NCI-H2171 treated with DMSO at 0.1 percent for 48 hours (cell line): ENCODE measurements at places on chromosomes 7 and 10.

- no peak for DNase-seq
Measured at GRCh38 chr10:82071231-82071630, 196.2 kb downstream of the NRG3 start.

GRCh38 chr10:90963331-90963730 lies 42.4 kb upstream of the ANKRD1 start:
- no peak for DNase-seq

DNA sequence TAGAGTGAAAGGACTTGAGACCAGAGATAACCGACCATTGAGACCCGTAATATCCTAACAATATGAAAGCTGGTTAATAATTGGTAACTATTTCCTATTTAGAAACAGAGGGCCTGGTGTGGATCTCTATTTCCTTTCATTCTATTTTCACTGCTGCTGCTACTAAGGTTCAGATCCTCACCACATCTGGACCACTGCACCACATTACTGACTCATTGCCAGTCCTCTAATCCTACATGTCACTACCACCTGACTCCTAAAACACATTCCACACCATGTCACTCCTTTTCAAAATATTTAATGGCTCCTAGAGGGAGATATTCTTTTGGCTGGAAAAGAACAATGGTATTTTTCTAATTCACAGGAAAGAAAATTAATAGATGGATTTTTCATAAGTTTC lies 6.4 kb downstream of the USP54 start:
- no peak for DNase-seq

GRCh38 chr7:21580073-21580521 lies 37.3 kb downstream of the DNAH11 start:
- no peak for DNase-seq

GRCh38 chr7:11732207-11732606 lies 99.8 kb downstream of the THSD7A start:
- no peak for DNase-seq

DNA sequence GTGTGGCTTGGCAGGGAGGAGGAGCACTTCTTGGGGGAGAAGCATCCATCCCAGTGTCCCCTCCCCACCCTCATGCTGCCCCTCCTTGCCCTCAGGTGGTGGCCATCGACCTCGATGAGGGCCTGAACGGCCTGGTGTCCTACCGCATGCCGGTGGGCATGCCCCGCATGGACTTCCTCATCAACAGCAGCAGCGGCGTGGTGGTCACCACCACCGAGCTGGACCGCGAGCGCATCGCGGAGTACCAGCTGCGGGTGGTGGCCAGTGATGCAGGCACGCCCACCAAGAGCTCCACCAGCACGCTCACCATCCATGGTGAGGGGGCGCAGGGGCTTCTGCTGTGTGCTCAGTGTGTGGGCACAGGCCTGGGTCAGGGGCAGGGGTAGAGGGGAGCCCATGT lies 14.8 kb downstream of the C10orf105 start:
- no peak for DNase-seq

DNA sequence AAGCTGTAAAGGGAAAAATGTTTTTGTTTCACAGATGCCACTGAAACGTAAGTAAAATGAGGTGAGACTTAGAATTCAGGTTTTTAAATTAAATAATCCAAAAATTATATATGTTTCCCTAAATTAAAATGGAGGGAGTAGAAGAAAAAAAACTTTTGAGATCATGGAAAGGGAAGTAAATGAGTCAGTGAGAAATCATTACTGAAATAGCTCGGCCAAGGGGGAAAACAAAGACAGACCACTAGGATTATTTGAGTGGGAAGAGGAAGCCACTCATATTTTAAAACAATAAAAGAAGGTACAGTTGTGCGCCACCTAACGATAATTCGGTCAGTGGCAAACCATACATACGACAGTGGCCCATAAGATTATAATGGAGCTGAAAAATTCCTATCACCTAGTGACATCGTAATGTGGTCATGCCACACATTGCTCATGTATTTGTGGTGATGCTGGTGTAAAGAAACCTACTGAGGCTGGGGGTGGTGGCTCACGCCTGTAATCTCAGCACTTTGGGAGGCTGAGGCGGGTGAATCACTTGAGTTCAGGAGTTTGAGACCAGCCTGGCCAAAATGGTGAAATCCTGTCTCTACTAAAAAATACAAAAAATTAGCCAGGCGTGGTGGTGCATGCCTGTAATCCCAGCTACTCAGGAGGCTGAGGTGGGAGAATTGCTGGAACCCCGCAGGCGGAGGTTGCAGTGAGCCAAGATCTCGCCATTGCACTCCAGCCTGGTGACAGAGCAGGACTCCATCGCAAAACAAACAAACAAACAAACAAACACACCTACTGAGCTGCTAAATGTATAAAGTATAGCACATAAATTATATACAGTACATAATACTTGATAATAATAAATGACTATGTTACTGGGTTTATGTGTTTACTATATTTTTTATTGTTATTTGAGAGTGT lies 64.7 kb downstream of the MKX start:
- no peak for DNase-seq

DNA sequence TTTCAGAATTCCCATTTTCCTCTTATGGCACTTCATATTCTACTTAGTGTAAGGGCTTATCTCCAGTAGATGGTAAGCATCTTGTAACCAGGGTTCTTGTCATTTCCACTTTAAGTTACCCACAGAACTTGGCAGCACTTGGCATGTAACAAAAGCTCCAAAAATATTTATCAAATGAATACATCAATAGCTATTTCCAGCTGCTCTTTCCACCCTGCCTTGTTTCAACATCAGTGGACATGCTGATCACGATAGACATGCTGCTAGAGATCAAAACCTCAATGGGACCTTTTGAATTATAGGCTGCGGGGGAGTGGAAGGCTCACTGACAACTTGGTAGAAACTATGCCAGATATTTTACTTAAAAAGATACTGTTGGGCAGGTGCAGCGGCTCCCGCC lies 32.9 kb downstream of the HOXA1 start:
- no peak for DNase-seq

DNA sequence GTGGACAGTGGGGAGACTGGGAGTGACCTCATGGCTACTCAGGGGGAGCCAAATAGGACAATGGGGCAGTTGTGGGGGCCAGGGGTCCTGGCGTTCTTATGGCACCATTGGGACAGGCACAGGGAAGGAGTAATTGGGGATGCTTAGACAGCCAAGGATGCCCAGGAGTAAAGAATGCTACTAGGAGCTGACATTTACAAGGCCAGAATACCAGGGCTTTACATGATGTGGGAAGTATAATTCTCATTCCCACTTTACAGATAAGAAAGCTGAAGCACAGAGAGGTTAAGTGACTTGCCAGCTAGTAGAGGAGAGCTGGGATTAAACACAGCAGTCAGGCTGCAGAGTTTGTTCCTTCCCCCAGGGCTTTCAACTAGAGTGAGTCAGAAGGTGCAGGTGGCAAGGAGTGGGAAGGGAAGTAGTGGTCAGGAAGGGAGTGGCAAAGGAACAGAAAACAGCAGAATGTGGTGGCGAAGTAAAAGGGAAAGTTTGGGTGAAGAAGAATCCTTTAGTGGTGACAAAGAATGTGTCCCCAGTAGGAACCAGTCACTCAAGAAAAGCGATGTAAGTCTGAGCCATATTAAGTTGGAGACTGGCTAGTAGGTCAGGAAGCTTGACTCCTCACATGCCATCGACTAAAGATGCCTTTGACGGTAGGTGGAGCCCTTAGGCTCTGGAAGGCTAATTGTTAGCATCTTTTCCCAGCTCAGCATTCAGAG lies 32.8 kb downstream of the CPVL start:
- no peak for DNase-seq

DNA sequence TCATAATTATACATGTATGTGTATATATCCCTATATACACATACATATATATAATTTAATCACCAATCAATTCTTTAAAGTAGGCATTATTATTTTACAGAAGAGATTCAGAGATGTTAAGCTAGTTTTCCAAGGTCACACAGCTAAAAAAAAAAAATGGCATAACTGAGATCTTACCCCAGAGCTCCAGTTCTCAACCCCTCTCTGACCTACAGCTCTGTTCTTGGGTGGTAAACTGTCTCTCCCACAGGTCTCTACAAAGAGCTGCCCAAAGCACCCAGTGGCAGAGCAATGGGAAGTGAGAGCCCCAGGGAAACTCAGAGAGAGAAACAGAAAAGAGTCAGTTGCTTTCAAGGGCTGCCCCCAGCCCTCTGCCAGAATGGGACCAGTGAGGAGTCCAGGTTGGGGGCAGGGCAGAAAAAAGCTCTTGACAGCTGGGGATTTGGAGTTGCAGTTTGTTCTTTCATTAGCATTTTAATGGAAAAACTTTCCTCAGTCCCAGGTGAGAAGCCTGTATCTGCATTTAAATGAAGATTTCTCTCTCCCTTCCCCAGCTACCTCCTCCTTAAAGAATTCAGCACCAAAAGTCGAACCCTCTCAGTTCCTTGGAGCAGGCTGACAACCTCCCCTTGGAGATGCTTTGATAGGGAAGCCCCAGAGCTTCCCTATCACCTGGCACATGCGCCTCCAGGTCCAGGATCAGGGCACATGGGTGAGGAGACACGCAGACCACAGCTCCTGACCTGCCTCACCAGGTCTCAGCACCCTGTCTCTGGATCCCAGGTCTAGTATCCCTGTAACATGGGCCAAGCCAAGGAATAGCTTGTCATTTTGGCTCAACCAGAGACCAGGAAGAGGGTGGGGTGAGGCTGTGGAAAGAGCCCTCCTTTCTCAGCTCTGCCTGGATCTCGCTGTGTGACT lies 388.1 kb downstream of the PLXNA4 start:
- no peak for DNase-seq

DNA sequence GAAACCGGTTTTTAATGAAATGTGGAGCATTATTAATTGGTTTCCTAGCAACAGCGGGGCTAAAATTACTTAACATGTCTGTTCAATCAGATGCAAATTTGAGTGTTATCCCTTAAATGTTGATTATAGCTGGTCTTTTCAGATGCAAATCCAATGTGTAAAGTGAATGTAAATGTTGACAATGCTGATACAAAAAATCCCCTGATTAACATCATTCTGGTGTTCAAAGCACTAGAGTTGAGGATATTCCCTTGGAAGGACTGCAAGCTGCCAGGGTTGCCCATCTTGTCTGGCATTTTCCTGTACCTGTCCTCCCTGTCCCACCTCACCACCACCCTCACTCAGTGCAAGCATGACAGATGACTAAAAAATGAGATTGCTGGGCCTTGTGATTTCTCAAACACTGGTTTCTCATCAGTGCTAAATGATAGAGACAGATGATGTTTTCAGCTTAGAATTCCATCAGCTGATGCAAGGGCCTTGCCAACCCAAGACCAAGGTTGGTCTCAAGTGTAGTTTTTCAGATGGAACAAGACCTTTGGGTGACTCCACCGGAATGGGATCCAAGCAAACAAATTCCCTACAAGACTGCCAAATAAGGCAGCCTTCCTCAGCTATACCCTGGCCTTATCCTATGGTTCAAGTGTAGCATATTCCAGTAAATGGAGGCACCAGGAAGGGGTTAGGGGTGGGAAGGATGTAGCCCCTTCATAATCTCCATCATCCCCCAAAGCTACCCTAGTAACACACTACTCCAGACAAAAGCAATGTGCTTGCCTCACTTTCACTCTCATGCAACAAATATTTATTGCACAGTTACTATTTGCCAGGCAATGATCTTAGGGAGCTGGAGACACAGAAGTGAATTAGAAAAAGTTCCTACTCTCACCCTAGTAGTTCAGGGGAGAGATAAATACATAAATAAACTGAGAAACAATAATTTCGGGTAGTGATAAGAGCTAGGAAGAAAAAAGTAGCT lies 54.9 kb downstream of the JAZF1 start:
- no peak for DNase-seq

DNA sequence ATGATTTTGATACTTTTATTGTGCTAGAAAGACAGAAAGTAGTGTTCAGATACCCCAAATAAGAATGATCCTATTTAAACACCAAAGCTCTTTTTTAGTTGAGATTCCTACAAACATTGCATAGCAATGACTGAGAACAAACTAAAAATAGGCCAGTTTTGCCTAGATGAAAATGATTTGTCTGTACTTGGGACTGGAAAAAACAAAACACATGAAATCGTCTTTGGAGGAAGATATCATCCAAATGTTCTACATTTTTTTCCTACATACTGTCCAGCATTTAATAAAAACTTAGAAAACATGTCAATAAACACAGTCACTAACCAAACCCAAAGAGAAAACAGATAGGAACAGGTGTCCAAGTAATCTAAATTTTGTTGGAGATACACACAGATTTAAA lies 111.6 kb upstream of the MEOX2 start:
- no peak for DNase-seq

- DNase-seq, result no peak
Measured at GRCh38 chr10:62640411-62640810, 164.1 kb upstream of the ADO start.

- DNase-seq, result no peak
Measured at GRCh38 chr10:15237351-15237750, 68.9 kb upstream of the NMT2 start.

DNA sequence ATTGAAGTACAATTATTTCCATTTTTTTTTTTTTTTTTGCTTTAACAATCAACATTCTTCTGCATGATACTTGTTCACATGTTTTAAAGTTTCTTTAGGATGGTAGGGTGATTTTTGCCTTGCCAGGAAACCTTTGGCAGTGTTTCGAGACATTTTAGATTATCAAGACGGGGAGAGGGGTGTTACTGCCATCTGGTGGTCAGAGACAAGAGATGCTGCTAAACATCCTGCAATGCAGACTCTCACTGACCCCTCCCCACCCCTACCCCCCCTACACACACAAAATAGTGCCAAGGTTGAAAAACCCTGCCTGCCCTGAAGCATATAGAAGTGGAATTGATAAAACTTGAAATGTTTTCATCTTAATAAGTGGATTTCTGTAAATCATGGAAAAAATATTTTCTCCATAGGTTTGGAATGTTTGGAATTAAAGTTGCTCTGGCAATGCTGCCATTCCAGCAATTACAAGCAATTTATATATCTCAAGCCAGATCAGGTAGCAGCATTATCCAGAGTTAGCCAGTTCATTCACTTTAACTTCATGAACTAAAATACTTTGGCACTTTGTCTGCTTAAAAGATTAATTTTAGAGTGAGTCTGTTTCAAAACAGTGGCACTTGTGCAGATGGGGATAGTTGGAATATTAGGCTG lies 62.1 kb downstream of the SDHAF3 start:
- DNase-seq, result peak; percentile 49

GRCh38 chr7:43753843-43754242 lies 4.6 kb upstream of the BLVRA start:
- DNase-seq, result no peak

DNA sequence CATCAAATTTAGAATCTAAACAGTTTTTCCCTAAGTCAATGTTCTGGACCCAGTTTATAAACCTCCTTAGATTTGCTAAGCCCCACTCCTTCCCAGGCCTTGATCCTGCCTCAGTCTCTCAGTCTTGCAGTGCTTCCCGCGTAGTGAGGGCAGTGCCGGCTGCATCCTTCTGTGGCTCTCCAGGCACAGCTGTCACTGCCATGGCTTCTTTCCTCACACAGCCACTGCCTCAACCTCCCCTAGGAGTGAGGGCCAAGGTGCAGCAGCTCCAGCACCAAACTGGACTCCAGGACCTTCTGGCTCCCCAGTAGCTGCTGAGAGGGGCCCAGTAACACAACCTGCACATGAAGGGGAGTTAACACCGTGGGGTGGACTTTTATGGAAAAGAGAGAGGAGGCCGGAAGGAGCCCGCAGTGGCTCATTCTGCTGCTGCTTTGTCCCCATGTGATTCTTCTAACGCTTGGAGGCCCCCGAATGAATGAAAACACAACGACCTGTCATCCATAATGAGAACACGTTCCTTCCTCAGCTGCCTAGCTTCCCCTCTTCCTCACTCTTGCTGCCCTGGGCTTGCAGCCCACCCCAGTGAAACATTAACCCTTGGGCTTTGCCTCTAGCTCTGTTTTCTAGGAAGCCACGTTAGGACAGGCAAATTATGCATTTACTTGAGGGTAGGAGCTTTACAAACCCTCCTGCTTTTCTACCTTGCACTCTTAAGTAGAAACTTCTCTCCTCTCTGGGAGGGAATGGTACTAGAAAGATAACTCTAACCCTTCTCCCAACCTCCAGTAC lies 16.0 kb upstream of the UBE2H start:
- no peak for DNase-seq
